ENCODE measurements at places on chromosomes 7 and 10.

- H3K4me1 ChIP-seq, result no peaks in the 10 kb centered on the region
- no peak overlapping the region for H3K4me3 ChIP-seq
- H3K36me3 ChIP-seq, result no peaks in the 10 kb centered on the region
- no peaks in the 10 kb centered on the region for H3K27me3 ChIP-seq
- H3K27ac ChIP-seq, result no peak overlapping the region
These were observed 63.5 kb downstream of the MKLN1 start for GRCh38 chr7:131391145-131391544.

DNA sequence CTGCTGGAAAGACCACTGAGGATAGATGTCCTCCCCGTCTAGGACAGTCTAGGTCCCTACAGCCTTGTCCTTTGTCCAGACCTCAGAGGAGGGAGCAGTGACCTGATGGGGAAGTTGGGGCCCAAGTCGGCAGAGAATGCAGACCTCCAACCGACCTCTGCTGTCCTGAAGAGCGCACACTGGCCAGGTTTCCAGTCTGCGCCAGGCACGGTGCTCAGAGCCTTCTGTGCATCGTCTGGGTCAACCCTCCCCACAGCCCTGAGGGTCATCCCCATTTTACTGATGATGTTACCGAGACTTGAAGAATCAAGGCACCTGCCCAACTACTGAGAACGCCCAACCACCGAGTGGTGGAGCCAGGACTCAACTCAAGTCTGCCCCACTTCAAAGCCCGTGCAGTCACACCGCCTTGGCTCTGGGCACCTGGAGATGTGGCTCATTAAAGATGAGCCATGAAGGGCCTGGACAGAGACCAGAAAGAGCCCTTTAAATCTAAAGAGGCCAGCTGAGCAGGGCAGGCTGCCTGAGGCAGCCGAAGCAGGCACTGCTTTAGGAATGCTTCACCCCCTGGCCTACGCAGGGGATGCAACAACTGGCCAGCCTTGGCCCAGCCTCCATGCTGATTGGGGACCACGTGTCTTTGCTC, 4.4 kb downstream of the ITPRIP start:
- no peaks in the 10 kb centered on the region for H3K27me3 ChIP-seq
- no peak overlapping the region for H3K27ac ChIP-seq
- H3K36me3 ChIP-seq, result no peaks in the 10 kb centered on the region
- no peak overlapping the region for H3K4me3 ChIP-seq

- H3K4me3 ChIP-seq, result no peak overlapping the region
- no peaks in the 10 kb centered on the region for H3K4me1 ChIP-seq
- H3K36me3 ChIP-seq, result no peaks in the 10 kb centered on the region
- no peak for DNase-seq
- no peaks in the 10 kb centered on the region for H3K27me3 ChIP-seq
- H3K27ac ChIP-seq, result no peak overlapping the region
These were observed 138.9 kb downstream of the SH3PXD2A start for GRCh38 chr10:103716206-103717160.

DNA sequence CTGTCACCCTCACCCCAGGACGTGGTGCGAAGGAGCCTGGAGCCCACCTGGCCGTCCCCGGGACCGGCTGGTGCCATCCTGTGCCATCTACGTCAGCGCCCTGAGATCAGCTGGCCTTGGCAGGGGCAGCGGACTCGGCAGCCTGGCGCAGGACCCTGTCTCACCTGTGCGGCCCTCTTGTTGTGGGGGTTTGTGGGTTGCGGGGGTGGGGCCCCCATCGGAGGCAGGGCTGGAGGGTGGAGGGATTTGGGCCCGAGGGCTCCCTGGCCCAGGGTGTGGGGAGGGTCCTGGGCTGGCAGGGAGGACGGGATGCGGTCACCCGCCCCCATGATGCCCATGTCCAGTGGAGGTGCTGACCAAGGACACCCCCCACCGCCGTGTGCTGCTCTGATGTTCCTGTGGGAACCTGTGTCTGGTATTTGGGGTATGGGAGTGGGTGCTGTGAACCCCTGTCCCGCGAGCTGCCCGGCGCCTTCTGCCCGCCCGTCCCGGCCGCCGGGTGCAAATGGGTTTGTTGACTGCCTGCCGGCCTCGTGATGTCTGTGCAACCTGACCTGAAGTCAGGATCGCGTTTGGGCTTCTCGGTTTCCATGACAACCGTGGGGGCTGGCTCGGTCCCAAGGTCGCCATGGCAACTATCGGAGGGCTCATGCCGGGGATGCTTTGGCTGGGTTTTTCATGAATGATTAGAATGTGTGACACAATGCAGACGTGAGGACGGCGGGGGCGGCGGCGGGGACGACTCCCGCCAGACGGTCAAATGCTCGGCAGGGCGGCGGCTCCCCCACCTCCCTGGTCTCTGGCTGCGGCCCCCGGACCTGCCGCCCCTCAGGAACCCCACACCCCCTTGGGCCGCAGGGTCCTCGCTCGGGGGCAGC, 7.3 kb downstream of the MAFK start:
- H3K4me1 ChIP-seq, result no peaks in the 10 kb centered on the region
- no peak overlapping the region for H3K27ac ChIP-seq
- no peaks in the 10 kb centered on the region for H3K27me3 ChIP-seq
- no peak for DNase-seq

DNA sequence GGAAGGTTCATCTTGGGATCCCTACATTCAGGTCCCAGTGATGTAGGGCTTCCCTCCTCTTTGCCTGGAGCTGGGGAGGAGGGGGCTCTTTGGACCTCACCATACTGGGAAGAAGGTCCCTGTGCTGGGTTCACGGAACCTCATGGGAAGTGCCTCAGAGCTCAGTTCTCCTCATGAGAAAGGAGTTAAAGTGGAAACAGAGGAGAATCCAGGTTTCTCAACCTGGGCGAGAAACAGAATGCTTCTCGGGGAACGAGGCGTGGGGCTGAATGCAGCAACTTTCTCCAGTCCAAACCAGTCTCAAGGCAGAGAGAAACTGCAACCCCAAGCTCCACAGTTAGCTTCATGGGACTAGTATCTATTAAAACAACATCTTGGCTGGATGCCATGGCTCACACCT, 382.7 kb upstream of the FOXK1 start:
- no peaks in the 10 kb centered on the region for H3K4me1 ChIP-seq
- H3K36me3 ChIP-seq, result no peaks in the 10 kb centered on the region
- H3K27ac ChIP-seq, result no peak overlapping the region
- H3K27me3 ChIP-seq, result no peaks in the 10 kb centered on the region
